Psoas muscle (tissue), 8 donors: ENCODE measurements at places on chromosomes 7 and 10. TPM values are rescaled to one million over a fixed set of nuclear protein-coding genes. Genes with fewer than 3 reads are reported as not detected.

DNA sequence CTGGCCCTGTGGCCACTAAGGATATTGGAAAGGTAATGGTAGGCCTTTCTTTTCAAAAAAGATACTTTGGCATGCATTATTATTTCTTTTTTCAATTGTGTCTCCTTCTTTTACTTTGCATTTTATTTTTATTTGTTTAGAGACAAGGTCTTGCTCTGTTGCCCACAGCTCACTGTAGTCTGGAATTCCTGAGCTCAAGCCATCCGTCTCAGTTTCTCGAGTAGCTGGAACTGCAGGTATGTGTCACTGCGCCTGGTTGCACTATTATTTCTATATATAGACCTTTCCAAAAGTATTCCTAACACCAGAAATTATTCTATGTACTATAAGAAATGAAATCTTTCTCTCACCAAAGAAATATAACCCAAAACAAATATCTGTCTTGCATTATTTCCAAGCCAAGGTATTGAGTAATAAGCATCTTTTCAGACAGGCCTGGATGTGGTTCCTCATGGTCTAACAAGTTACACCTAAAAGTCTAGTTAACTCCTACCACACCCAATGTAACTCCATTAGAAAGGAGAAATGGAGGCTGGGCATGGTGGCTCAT lies 500.8 kb upstream of the ANKRD30A start:
- no peaks in the 10 kb centered on the region for H3K27me3 ChIP-seq
- H3K4me3 ChIP-seq, result no peak overlapping the region
- no peaks in the 10 kb centered on the region for H3K4me1 ChIP-seq
- no peaks in the 10 kb centered on the region for H3K36me3 ChIP-seq
- no peak for DNase-seq

GRCh38 chr10:269440-270074 lies 134.3 kb downstream of the ZMYND11 start:
- H3K27ac ChIP-seq, result no peak overlapping the region
- no peak overlapping the region for H3K4me3 ChIP-seq
- H3K27me3 ChIP-seq, result no peaks in the 10 kb centered on the region
- no peaks in the 10 kb centered on the region for H3K4me1 ChIP-seq

Gene C10orf88
- 6.3 TPM for polyA plus RNA-seq

- H3K36me3 ChIP-seq, result no peaks in the 10 kb centered on the region
- H3K27ac ChIP-seq, result no peak overlapping the region
- no peak for DNase-seq
- H3K27me3 ChIP-seq, result no peaks in the 10 kb centered on the region
- no peaks in the 10 kb centered on the region for H3K4me1 ChIP-seq
- H3K4me3 ChIP-seq, result no peak overlapping the region
Measured at GRCh38 chr7:37262181-37262580, 186.5 kb downstream of the ELMO1 start.
